ENCODE measurements at places on chromosomes 2 and 18.

GRCh38 chr18:23772327-23773024, 83.2 kb downstream of the LAMA3 start:
- no peak for DNase-seq

DNA sequence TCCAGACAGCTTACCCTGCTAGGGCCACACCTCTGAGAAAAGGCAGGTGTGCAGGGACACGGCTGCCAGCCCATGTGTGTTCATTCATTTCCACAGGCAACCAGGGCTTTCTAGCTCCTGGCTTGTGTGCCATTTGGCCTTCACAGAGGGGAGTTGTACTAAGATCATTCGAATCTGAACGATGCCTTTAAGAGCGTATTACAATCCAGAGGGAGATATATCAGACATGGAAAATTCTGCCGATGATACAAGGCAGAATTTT, 64.2 kb upstream of the OTOF start:
- DNase-seq: no peak

GRCh38 chr2:150110548-150110947, 376.9 kb downstream of the RND3 start:
- DNase-seq: no peak

- no peak for DNase-seq
These were observed 184.2 kb downstream of the ZNF521 start for GRCh38 chr18:25167612-25168410.

DNA sequence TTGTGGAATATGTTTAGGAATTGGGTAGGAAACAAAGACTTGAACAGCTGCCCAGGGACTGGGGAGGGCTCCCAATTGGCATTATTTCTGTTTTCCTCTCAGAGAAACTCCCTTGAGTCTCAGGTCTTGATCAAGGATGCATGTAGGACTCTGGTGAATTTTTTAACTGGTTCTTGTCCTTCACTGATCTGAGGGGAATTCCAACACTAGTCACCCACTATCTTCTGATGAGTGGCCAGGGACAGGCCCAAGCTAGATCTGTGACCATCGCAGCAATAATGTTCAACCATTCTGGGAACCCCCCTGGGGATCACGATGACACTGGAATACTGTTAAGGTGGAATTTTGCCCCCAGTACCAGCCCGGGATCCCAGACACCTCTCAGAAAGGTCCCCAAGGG, 132.0 kb downstream of the SH3BP4 start:
- no peak for DNase-seq

DNA sequence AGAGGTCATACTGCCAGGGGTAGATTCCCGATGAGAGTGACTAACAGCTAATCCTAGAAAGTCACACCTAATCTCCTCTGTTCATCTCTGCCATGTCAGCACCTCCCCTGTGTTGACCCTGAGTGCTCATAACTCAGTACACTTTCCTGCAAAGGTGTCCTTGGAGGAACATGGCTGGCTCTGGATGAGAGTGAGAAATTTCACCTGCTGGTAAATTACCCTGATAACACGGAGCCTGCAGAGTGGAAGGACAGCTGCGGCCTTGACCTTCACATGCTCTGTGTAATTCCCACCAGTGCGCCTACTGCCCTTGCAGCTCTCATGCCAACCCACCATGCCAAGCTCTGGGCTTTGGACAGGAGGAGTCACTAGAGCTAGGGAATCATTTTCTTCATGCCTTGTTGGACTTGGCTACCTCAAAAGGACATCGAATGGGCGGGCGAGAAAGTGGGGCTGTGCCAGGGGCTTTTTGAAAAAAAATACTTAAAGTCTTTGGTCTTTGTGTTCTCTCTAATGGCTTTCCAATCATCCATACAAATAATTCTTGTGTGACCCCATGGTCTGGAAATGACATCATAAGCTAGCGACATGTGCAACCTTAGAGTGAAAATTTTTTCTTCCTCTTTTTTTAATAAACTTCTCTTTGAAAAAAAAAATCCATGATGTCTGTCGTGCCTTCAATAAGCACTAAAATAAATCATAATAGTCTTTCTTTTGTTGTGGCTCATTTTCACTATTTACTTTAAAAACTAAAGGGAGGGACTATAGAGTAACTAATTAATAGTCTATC, 319.9 kb downstream of the MYCN start:
- DNase-seq: no peak

DNA sequence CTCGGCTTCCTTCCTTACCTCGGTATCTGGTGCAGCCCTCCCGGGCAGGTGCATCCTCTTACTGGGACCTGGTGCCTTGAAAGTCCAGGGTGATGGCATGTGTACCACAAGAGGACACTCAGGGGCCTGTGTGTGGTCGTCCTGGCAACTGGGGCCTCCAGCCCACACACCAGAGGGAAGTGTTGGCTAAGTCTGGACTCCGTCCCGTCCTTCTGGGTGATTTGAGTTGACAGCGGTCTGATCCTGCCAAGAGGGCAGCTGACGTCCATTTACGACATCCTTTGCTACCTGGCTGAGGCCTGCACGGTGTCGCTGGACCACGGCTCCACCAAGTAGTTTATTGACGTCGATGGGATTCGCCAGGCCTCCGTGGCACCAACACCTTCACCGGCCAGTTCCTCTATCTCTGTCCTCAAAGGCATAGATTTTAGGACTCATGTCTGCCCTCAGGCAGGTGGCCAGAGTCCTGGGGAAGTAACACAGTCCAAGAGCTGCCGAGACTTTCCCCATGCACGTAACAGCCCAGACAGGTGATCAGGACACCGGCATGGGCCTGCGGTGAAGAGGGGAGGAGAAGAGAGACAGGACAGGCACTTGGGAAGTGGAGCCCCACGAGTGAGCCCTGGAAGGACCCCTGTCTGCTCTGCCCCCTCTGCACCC, 186.0 kb upstream of the HDAC4 start:
- DNase-seq: no peak

- peak; percentile 67 for DNase-seq
These were observed 156.9 kb downstream of the LAMA1 start for GRCh38 chr18:6960656-6961055.

- DNase-seq: no peak
These were observed 10.3 kb downstream of the MBD5 start for GRCh38 chr2:148031152-148031551.

DNA sequence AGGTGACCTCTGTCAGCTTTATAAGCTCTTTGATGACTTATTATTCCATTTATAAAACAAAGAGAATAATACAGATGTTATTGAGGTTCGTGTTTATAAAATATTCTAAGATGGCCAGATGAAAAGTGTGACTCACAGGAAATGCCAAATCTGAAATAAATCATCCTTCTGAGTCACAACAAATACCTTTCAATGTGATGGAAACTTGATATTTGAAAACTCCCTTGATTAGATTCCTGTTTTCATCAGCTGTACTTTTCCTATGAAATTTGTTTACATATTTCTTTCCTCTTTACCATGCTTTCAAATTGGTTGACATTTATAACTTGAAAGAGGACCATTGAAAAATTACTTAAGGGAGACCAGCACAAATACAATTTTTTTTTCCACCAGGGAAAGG, 30.6 kb upstream of the PPP1R1C start:
- DNase-seq: peak; percentile 85

DNA sequence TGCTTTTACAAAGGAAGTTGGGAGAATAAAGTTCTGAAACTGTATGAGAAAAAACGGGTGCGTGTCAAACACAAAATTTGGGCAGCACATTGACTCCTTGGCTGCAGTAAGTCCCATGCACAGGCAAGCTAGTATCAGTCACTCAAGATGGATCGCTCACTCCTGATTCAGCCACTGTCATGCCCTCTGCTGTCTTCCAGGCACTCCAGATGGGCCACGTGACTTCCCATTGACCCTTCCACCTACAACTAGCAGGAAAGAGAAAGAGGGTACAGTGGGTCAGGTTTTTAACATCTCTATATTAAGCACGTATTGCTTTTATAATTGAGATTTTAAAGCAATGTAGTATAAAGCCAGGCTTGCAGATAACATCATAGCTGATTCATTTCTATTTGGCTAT, 8.6 kb downstream of the ARHGEF33 start:
- no peak for DNase-seq

DNA sequence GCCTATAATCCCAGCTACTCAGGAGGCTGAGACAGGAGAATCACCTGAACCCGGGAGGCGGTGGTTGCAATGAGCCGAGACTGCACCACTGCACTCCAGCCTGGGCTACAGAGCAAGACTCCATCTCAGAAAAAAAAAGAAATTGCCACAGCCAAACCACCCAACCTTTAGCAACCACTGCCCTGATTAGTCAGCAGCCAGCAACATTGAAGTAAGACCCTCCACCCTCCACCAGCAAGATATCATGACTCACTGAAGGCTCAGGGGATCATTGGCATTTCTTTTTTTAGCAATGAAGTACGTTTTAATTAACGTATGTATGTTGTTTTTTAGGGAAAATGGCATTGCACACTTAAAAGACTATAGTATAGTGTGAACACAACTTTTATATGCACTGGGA, 349.1 kb upstream of the ACVR2A start:
- peak; percentile 66 for DNase-seq

GRCh38 chr2:64371727-64372126, 82.2 kb upstream of the LGALSL start:
- DNase-seq: no peak

DNA sequence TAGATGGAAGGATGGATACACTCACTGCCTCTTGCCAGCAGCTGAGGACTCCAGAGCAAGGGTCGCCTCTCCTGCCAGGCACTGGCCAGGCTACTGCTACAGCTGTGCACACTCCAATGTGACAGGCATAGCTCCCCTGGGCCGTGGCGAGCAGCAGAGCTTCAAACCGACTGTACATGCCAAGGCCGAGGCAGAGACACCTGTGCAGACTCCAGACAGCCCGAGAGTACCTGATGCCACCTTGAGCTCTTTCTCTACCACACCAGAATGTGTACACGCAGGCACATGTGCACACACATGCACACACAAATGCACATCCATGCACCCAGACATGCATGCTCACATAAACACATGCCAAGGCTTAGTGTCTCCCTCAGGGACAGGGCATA, 508.3 kb upstream of the MYT1L start:
- no peak for DNase-seq

GRCh38 chr2:219059375-219059724, 1.4 kb downstream of the IHH start:
- no peak for DNase-seq

GRCh38 chr2:9885036-9885684, 41.9 kb downstream of the TAF1B start:
- DNase-seq: peak; percentile 20

DNA sequence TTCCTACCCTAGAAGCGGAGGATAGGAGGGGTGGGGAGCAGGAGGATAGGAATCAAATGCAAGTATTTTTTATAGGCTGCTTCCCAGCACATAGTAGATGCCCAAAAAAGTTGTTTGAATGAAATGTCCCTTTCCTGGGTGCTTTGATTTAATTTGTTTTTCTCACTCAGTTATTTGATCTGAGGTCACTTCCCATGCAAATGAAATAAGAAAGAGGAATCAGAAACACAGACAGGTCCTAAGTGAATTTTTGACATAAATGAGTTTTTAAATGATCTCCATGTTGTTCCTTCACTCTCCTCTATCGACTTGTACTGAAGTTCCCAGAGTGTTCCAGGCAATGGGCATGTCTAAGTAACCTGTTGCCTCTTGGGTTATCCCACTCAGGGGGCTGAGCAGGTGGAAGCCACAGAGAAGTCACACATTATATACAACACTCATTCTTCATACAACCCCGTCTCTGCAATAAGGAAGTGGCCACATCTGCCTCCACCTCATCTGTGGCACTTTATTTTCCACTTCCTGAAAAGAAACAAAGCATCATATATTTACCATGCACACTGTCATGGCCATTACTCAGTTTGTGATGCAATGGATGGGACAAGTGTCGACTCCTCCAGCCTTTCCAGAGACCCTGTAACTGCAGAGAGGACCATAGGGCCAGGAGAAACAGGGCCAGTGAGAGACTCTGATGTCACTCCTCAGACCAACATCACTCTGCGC, 81.9 kb upstream of the ZNF397 start:
- no peak for DNase-seq

- DNase-seq: peak; percentile 62
These were observed 21.7 kb upstream of the LCLAT1 start for GRCh38 chr2:30425326-30425725.

- DNase-seq: peak; percentile 18
These were observed 69.8 kb upstream of the TANK start for GRCh38 chr2:161090411-161090810.

- DNase-seq: no peak
These were observed 31.7 kb downstream of the IL37 start for GRCh38 chr2:112942654-112943002.

- no peak for DNase-seq
These were observed 44.5 kb downstream of the CYP26B1 start for GRCh38 chr2:72103161-72103560.

DNA sequence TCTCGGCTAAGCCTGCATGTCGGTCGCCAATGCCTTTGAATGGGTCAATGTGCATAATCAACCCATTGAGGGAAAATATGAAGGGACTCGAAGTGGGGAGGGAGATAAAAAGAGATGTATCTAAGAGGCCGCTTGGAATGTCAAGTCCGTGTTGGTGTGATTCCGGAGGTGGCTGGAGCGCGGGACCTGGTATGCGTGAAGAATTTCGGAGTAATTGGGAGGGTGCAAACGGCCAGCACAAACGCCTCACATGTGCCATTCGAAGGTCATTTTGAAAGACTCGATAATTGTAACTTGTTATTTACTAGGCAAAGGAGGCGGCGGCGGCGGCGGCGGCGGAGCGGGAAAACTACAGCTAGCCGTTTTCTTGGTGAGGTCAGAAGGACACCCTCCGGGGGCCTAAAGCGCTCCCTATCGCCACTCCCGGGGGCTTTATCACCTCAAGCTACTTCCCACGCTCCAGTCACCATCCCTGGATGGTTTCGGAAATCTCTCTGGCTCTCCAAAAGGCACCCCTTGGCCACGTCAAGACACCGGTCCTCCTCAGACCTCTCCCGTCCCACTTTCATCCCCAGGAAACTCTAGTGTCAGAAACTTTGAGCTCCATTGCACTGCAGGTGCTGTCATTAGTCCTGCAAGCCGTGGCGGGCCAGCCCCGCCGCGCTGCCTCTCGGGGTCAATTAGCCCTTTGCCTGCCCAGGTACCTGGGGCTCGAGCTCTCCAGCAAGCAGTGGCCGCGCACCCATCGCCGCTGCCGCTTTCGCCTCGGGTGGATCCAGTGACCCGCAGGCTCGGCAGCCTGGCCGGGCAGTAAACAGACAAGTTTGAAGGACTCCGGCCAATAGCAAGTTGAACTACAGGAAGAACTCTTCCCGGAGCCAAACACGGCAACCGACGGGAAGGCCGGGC, 1.5 kb downstream of the ERBB4 start:
- DNase-seq: no peak

GRCh38 chr2:194380011-194380410, 1277.0 kb upstream of the SLC39A10 start:
- no peak for DNase-seq

DNA sequence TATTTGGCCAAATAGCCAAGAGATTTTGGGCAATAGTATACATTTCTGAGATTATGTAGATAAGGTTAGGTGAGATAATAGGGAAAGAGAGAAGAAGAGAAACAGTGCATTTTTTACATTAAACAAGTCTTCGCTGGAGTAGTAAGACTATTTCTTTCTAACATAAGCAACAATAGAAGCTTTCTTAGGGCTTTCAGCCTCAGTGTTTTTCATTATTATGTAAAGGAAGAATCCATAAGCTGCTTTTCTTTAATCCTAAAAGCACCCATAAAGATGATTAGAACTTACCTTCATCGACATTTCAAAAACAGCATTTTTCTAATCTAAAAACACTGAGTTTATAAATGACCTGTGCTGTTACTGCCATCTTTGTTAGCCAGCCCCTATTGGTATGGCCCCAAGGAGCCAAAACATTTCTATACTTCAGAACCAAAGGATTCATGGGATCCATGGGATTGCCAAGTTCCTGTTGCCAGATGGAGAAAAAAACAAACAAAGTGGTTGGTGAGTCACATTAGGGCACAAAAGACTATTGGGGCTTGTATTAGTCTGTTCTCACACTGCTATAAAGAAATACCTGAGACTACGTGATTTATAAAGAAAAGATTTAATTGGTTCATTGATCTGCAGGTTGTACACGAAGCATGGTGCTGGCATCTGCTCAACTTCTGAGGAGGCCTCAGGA, 88.2 kb downstream of the SCG2 start:
- no peak for DNase-seq
